Left lung (tissue), 14 donors: ENCODE measurements at places on chromosomes 1 and 21. TPM values are rescaled to one million over a fixed set of nuclear protein-coding genes. Genes with fewer than 3 reads are reported as not detected.

Gene KCNE2
- polyA plus RNA-seq = 0.80 TPM

Gene DCST1
- 0.75 TPM for polyA plus RNA-seq

Gene KRTAP13-1
- polyA plus RNA-seq = not detected

Gene ERVH48-1
- 1.9 TPM for polyA plus RNA-seq

Gene TNFAIP8L2
- 3.3 TPM for polyA plus RNA-seq

Gene BLACAT1
- polyA plus RNA-seq = 4.3 TPM

Gene LIPI
- polyA plus RNA-seq = 0.78 TPM

Gene SERPINC1
- 0.14 TPM for polyA plus RNA-seq

Gene COPA
- 149 TPM for polyA plus RNA-seq

Gene LDLRAD1
- polyA plus RNA-seq = 2.5 TPM

Gene PRDX1
- polyA plus RNA-seq = 190 TPM

Gene OPTC
- not detected for polyA plus RNA-seq

Gene C21orf58
- polyA plus RNA-seq = 16.5 TPM

DNA sequence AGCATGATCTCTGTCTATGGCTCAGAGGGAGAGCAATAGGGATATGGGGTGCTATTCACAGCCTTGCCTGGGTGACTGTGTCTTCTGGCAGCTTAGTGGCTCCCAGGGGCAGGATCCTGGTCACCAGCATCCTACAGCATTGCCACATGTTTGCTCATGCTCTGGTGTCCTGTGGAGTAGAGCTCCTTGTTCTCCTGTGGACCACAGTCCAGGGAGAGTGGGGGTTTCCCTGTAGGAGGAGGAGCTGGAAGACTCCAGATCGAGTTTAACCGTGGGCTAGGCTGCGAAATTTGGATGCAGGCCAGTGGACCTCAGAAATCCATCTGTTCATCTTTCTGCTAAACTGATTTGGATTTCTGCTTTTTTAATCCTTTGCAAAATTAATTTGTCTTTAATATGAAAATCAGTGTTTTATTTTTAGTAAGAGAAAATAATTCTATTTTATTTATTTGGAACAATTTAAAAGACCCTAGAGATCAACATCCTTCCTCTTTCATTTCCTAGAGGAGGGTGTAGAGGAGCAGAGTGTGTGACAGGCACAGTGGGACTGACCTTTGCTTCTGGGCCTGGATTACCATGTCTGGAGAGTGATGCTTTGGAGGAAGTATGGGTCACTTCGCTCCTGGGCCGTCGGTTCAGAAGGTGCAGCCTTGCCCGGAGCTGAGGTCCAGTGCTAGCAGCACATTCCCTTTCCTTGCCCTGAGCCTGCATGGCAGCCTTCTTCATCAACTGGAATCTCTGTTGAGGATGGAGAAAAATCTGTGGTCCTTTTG is 17.4 kb downstream of the ADARB1 start:
- DNase-seq = no peak

DNA sequence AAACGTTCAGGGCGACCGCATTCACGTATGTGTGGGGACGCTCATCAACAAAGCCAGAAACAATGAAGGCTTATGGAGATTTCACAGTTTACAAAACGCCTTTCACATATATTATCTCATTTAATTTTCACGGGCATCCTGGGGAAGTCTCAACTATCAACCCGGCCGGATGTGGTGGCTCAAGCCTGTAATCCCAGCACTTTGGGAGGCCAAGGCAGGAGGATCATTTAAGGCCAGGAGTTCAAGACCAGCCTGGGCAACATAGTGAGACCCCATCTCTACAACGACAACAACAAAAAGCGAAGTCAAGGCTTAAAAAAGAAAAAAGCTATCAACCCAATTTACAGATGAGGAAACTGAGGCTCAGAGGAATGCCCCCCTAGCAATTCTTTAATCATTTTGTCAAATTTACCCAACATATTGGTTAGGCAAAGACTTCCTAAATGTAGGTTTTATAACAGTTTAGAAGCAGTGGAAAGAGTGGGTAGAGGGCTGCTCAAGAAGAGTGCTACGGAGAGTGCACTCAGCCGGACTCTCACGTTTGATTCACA is 28.3 kb downstream of the SLC66A1 start:
- no peak for DNase-seq

DNA sequence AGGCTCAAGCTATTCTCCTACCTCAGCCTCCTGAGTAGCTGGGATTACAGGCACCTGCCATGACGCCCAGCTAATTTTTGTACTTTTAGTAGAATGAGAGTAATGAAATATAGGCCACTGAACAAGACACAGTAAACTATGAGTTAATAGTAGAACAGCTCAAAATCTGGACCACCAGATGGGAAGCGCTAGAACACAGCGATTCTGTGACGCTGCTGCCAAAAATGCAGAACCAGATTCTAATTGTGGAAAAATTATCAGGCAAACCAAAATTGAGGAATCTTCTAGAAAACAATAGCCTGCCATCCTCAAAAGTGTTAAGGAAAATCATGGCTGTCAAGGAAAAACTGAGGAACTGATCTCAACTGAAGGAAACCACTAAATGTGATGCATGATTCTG is 111.4 kb upstream of the TIAM1 start:
- no peak for DNase-seq

- no peak for DNase-seq
Observed at GRCh38 chr1:227816750-227817446, 1.4 kb downstream of the PRSS38 start.

DNA sequence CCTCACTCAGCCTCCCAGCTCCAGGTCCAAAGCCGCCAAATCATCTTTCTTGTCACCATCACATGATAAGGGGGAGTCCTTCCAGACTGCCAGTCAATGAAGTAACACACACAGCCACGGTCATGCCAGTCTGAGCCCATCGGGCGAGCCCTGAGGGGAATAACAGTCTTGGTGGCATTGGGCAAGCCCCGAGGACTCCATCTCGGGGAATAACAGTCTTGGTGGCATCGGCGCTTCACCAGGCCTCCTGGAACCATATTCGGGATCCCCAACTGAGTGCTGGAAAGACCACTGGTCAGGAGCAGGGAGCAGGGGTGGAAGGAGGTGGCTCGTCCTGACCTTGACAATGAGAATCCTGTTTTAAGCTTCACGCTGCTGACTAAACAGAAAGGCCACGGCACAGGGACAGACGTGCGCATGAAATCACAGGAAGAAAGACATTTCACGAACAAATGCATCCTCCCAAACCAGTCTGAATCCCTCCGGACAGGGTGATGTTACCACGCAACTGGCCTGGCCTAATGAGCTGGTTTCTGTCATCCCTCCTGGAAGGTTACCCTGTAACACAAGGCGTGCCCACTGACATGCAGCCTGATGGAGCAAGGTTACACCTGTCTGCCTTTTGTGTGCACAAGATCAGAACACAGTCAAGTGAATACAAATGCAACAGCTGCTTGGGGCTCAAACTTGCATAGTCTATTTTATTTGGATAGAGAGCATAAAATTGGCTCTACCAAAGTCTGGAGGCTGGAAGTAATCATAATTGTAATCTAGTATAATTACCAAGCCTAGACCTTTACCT is 517.4 kb downstream of the KIF26B start:
- no peak for DNase-seq

DNA sequence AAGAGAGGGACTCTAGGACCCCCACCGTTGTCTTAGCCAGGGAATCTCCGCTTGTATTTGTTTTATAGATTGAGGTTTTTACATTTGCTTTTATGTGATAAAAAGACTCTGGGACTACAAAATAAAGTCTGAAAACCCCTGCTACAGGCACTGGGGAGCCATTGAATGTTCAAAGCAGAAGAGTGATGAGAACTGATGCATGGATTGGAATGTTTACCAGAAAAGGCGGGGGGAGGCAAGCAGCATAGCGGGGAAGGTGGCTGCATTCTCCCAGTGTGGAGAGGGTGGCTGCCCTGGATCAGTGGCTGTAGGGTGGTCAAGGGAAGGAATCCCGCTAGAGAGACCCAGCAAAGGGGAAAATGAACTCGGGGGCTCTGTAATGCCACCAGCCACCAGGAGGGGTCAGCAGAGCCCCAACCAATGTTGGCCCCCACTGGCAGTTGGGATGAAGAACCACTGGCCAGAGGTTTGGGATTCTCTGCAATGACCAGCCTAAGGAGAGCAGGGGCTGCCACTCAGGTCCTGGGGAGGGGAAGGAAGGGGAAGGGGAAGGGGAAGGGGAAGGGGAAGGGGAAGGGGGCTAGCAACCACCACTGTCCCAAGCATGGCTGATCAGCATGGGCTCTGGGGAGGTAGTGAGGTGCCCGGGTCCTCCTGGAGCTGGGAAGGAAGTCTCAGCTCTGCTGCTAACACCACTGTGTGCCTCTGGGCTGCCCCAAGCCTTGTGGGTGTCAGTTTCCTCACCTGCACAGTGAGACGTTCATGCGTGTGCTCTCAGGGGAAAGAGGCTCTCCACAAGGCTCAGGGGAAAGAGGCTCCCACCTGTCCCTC is 19.2 kb upstream of the PEF1 start:
- DNase-seq = no peak

- no peak for DNase-seq
Observed at GRCh38 chr1:204258213-204259115, 44.7 kb upstream of the GOLT1A start.

DNA sequence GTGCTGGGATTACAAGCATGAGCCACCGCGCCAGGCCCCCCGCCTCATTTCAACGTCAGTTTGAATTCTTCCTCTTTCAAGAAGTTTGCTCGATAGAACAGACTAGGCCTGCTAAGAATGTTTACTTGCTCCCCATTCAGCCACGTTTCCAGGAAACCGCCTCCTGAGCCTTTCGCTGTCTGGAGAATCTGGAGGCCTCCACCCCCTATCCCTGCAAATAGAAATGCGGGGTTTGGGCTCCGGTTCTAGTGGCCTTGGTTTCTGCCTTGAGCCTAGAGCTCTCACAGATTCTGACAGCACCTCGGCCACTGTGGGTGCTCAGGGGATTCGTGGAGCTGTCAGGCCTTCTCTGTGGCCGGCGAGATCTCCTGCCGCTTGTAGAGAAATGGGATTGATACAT is 84.3 kb downstream of the UBIAD1 start:
- no peak for DNase-seq

GRCh38 chr1:209398313-209398991 is 185.1 kb upstream of the CAMK1G start:
- peak; percentile 16 for DNase-seq

- no peak for DNase-seq
Observed at GRCh38 chr1:205938682-205939081, 4.6 kb downstream of the SLC26A9 start.

- DNase-seq = no peak
Observed at GRCh38 chr1:167244244-167244643, 23.6 kb downstream of the POU2F1 start.

GRCh38 chr1:193402037-193402436 is 215.6 kb upstream of the B3GALT2 start:
- no peak for DNase-seq

GRCh38 chr1:231958448-231958847 is 331.9 kb downstream of the DISC1 start:
- no peak for DNase-seq

DNA sequence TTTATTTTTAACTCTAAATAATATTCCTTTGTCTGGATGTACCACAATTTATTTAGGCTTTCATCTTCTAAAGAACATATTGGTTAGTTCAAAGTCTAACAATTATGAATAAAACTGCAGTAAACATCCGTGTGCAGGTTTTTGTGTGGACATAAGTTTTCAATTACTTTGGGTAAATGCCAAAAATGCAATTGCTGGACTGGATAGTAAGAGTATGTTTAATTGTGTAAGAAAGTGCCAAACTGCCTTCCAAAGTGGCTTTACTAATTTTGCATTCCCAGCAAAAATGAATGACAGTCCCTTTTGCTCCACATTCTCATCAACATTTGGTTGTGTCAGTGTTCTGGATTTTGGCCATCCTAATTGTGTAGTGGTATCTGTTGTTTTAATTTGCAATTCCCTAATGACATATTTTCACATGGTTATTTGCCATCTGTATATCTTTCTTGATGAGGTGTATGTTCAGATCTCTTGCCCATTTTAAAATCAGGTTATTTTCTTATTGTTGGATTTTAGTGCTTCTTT is 113.8 kb downstream of the DPYD start:
- no peak for DNase-seq

- no peak for DNase-seq
Observed at GRCh38 chr1:41558761-41559171, 74.3 kb upstream of the EDN2 start.

DNA sequence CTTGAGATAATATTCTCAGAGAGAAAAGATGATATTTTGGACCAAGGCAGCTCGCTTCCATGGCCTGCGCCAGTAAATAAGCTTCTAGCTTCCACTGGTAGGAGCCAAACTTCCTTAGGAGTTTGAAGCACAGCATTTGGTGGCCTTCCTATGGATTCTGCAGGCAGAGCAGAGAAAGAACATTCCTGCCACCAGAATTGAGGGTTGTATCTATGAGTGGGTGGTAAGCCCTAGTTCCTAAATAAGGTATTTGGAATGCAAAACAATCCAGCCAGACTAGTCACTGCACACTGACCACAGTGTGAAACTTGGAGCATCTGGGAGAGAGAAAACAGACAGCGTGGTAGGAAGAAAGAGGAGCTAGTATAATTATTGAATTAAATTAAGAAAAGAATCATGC is 54.1 kb upstream of the BCAR3 start:
- no peak for DNase-seq

DNA sequence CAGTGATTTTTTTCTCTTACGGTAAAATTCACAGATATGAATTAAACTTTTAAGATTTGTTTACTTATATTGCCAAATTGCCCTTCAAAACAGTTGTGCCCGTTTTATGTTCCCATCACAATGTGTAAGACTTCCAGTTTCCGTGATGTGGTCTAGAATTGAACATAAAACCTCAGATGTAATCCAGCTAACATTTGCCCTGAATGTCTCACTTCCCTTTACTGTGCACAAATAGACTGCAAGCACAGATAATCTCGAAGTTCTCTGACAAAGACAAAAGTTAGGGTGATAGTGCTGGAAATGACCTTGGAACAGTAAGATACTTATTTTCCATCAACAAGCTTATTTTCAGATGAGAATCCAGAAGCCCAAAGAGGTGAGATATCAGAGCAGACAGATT is 177.5 kb downstream of the ZZZ3 start:
- no peak for DNase-seq

GRCh38 chr21:42459546-42460215 is 36.3 kb downstream of the RSPH1 start:
- DNase-seq = no peak
